Muscle of leg (tissue), 16 donors: ENCODE measurements at places on chromosomes 7 and 10.

GRCh38 chr10:97018251-97019212 lies 167.2 kb downstream of the SLIT1 start:
- DNase-seq: no peak

DNA sequence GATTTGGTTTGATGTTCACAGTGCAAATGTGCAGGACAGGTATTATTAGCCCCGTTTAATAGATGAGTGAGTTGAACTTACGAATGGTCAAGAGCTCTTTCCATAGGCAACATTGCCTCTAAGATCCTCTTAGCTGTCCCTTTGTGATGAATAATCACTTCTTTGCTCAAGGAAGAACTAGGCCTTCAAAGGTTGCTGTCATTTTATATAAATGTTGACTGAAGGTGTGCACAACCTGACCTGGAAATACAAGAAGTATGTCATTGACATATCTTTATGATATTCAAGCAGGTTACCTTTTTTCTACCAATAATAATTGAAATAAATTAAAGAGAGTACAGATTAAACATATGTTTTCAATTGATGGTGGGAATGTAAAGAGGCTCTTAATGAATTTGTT lies 48.5 kb upstream of the GLCCI1 start:
- no peak for DNase-seq

DNA sequence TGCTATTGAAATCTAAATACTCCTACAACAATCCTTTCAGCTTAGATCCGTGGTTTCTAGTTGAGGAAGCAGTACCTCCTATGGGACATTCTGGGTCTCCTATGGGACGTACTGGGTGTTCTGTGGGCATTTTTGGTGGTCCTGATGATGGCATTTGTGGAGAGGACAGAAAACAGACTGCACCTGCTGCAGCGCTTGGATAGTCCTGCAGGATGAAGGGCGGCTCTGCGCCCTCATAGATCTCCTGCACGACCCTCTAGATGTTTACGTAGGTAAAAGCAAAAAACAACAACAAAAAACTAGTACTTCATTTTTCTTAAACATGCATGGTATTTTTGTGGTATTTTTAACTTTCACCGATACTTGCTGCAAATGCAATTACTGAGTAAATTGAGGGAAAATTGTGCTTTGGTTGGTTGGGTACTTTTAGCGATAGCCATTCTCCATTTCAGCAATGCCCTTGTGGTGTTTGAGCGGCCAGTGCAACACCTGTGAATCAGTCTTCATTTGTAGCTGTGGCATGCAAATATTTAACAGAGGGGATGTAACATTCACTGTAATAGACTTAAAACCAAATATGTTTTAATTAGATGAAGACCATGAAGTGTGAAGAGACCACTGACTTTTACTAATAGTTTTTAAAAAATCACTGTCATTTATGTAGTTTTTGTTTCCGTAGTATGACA lies 461.2 kb downstream of the SDK1 start:
- no peak for DNase-seq

GRCh38 chr7:49878089-49878488 lies 104.7 kb downstream of the VWC2 start:
- DNase-seq: no peak

- DNase-seq: no peak
Measured at GRCh38 chr7:77235276-77235675, 35.7 kb upstream of the FGL2 start.

DNA sequence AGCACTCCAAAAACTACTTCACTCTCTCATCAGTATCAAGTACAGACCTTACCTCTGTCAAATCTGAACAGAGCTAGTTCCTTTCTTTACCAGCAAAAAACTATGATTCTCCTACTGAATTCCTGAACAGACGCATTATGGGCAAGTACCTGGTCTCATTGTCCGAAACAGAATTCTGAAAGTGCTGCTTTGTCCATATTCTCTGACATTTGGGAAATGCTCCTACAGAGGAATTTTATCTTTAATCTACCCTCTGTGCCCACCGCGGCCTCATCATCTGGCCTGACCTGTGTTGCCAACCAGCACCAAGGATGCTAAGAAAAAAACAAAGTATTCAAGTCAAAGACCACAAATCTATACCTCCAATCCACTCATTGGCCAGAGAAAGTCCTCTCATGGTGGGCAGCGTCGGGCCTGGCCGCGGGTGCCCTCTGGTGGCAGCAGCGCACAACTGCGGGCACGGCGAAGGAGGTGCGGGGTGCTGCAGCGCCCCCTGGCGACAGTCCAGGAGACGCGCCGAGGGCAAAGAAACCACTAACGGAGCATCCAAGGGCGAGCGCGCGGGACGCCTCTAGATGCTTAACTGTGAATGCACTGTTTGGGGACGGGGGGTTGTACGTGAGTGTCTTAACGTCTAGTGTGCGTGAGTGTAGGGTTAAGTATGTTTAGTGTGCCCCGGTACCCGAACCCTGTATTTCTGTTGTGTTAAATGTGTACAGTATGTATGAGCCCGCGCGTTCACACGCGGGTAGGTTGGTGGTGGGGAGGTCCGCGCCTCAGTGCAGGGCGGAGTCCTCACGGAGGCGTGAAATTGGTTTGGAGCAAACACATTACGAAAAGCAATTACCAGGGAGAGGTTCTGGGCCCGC lies 5.0 kb upstream of the GBX1 start:
- DNase-seq: peak; percentile 74

DNA sequence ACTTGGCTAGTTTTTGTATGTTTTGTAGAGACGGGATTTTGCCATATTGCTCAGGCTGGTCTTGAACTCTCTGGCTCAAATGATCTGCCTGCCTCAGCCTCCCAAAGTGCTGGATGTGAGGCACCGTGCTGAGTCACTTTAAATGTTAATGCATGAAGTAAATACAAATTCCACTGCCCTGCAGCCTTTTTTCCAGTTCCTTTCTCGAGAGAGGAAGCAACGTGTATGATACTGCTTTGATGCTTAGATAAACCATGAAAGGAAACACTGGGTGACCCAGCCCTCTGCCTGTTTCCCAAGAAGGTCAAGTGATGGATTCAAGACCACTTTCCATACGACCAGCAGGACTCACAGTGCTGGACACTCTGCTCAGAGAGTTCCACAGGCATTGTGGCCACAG lies 11.3 kb upstream of the MRPS24 start:
- DNase-seq: no peak
